Fibroblast of skin of left biceps (primary cell): ENCODE measurements at places on chromosomes 11 and 22.

GRCh38 chr11:123562158-123562557 is 92.3 kb downstream of the SCN3B start:
- DNase-seq: no peak

DNA sequence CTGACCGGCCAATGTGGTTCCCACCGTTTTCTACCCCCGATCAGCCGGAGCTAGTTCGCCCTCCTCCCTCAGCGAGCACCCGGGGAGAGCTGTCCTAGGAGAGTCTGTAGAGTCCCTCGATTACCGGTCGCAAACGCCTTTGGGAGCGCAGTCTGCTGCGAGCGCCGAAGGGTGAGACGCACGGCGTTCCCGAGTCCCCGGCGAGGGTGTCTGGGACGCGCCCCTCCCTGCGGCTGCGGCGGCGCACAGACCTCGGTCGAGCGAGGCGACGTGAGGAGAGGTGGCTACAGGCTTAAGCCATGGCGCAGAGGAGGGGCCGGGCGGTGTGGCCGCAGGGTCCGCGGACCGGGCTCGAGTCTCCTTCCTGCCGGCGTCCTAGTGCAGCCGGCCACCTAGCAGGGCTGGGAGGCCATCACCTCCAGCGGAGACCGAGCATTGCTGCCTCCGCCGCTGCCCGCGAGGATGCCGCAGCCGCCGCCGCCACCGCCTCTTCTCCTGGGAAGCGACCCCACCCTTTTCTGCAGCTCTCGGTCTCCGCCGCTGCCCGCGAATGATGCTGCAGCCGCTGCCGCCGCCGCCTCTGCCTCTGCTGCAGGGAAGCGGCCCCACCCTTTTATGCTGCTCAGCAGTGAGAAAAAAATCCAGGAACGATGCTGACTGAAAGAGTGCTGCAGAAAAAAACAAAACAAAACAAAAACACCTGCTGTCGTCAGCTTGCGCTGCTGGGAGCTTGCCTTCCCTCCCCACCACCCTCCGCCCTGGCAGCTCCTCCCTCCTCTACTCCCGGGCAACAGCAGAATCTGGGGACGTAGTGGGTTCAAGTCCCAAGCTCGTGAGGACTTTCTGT is at the start of gene MAP6:
Gene MAP6 (minus strand): TSS at position 588 of the 847 bp plus-strand sequence. CDS start 669 bp downstream, outside the sequence.
- no peak for DNase-seq

DNA sequence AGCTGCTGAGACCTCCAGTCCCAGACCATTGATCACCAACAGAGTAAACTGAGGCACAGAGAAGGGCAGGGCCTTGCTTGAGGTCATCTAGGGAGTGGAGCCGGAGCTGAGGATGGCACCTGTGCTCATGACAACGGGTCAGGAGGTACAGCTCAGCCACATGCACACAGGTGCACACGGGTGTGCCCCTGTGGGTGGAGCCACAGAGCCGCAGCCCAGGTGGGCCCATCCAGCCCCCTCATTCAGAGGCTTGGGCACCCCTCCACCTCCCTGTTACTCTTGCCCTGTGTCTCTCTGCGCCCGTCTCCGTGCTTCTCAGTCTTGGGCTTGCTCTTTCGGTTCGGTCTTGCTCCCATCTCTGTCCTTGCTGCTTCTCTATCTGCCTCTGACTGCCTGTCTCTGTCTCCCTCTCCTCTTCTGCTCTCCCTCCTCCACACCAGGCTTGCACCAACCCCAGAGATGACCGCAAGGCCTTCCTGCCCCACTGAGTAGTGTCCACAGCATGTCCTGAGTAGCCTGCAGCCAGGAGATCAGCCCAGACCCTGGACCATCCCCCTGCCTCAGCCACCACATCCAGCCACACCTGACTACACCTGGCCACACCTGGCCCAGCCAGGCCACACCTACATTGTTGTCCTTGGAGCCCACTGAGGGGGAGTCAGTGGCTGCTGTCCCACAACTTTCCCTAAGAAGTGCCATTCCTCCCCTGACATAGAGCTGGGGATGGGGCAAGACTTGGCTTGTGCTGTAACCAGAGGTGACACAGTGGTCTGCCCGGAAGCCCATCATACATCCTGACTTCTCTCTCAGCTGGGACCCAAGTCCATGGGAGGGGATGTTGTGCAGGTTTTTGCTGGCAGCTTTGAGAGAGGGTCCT is 39.3 kb upstream of the CRYBB3 start:
- no peak for DNase-seq

DNA sequence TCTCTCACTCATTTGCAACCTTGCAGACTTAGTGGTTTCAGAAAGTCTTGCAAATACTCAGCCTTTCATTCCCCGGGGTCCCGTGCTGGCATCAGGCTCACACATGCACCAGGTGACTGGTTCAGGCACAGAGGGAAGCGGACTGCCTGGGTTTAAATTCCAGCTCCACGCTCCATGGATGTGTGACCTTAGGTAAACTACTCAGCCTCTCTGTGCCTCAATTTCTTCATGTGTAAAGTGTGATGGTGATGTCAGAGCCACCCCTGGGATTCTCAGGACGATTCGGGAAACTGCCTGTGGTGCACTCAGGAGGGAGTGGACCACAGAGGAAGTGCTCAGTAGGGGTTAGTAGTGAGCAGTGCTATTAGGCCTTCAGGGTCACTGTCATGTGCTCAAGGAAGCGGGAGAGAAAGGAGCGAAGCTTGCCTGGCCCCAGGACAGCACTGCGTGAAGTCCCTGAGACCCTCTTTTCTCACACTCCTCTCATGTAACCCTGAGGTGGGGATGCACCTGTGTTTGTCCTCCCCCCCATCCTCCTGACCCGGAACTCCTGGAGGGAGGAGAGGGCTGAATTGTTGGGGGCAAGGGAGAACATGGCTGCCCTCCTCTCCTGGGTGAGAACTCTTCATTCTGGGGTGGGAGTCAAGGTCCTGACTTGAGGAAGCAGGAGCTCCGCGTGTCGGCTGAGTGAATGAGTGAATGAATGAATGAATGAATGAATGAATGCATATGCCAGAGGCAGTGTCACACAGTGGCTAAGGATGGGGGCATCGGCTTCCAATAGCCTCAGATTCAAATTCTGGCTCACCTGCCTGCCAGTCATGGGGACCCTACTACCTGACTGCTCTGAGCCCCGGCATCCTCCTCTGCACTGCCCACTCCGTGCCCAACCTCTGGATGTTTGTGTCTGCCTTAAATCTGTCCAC is 14.4 kb upstream of the UPK3A start:
- DNase-seq: no peak

GRCh38 chr22:23408321-23408720 is 171.8 kb downstream of the IGLL1 start:
- no peak for DNase-seq

- no peak for DNase-seq
Measured at GRCh38 chr22:37166675-37167066, 17.0 kb upstream of the IL2RB start.

DNA sequence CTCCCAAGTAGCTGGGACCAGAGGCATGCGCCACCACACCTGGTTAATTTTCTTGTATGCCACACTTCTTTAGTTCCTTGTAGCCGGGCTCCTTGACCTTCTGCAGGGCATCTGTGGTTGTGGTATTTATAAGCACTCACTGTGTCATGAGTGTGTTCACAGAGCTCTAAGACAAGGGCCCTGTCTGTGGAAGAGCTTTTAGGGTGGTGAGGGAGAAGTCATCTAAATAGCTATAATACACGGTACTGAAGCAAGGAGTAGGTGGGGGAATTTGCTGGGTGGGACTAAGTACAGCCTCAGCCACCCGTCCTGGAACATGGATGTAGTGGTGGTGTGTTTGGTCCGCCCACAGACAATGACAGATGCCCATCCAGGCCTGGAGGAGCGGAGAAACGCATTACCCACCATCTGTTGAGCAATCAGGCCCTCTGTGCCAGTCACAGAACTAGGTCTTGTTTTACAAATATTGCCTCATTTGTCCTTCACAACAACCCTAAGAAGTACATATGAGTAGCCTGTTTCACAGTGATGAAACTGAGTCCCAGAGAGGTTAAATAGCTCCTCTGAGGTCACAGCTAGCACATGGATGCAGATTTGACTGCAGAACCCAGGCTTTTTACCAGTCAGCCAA is 10.1 kb downstream of the ACO2 start:
- DNase-seq: no peak

- DNase-seq: no peak
Measured at GRCh38 chr22:19307872-19308271, 16.4 kb upstream of the CLTCL1 start.

GRCh38 chr11:8593455-8593854 is 573 bp downstream of the STK33 start:
- no peak for DNase-seq

DNA sequence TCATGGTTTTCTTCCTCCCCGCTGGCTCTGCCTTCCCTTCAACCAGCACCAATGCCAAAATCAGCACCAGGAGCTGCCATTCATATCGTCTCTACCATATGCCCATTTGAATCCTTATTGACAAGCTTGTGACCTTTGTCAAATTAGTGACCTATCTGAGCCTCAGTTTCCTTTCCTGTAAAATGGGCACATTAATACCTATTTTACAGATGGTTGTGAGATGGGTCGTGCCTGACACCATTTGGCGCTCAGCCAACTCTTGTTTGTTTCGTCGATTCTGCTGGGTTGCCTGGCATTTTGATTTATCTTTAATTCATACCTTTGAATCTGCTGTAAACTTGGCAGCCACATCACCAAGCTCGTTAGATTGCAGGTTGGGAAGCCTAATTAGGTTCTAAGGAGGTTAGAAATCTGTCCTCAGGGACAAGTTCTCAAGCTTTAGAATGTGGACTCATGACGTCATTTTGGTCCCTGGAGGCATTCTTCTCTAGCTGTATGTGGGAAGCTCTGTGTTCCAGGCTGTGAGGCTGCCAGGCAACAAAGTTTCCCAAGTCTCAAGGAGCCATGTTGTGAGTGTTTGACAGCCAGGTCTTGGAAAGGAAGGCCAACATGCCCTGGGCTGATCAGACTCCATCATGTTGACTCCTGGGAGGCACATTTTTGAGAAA is 61.0 kb downstream of the RPS6KA4 start:
- no peak for DNase-seq

- peak; percentile 98 for DNase-seq
Measured at GRCh38 chr11:123173040-123173855, 21.8 kb downstream of the CLMP start.

DNA sequence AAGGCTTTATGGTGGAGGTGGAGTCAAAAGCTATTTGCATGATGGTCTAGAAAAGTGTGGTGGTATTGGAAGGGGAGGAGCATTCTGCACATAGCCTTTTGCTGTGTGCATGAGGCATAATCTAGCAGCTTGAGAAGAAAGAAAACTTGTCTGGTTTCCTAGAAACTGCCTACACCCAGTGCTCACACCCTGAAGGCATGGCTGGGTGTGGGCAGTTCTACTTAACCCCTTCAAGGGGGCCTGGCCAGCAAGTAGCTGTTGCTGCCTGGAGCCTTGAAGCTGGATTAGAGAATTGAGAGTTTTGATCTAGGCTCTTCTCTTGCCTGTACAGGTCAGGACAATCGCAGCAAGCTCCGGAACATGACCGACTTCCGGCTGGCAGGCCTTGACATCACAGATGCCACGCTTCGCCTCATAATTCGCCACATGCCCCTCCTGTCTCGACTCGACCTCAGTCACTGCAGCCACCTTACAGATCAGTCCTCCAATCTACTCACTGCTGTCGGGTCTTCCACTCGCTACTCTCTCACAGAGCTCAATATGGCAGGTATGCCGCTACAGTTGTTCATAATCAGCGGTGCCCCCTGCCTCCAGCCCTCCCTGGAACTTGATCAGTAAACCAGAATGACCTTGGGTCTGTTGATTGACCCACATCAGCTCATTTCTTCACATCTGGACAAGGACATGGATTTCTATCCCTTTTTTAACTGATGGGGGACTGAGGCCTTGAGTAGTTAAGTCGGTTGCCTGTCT is 12.2 kb upstream of the GRK2 start:
- DNase-seq: no peak

DNA sequence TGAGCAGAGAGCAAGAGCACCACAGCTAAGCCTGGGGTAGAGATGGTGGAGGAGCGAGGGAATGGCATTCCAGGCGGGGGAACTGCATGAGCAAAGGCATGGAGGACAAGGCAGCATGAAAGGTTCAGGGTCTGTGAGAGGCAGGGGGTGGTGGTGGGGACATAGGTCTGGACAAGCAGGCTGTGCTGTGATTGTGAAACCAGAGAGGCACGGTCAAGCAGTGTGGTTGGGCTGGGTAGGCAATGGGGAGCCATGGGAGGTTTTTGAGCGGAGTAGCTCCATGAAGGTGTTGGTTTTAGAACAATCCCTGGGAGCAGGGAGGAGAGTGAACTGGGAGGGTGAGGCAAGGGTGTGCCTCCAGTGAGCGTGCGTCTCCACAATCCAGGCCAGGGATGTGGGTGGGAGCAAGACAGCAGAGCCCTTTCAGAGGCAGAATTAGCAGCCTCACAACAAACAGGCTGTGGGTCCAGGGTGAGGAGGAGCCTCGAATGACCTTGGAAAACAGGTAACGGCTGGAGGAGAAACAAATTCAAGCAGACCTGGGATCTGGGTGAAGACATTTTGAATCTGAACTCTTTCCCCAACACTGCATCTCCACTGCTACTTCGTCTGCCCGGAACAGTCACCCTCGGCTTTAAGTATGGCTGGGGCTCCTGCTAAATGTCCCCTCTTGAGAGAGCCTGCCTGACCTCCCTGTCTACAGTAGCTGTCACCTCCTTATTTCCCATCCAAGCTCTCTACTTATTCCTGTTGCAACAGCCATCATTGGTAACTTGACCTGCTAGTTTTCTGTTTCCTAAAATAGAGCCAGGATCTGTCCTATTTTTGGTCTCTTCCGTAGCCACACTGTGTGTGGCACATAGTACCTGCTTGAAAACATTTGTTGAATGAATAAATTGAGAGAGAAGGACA is 27.0 kb upstream of the TSPAN18 start:
- no peak for DNase-seq
